ENCODE measurements at places on chromosomes 13 and 19.

DNA sequence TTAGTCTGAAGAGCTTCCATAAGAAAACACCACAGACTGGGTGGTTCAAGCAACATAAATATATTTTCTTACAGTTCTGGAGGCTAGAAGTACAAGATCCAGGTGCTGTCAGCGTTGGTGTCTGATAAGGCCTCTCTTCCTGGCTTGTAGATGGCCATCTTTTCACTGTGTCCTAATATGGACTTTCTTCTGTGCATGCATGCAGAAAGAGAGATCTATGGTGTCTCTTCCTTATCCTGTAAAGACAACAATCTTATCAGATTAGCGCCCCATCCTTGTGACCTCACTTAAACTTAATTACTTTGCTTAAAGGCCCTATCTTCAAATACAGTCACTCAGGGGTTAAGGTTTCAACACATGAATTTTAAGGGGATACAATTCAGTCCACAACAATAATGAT lies 14.1 kb upstream of the NDFIP2 start:
- DNase-seq = no peak

GRCh38 chr19:12521996-12522395 lies 29.3 kb downstream of the ZNF564 start:
- DNase-seq = no peak

GRCh38 chr13:93859716-93860115 lies 619.8 kb downstream of the DCT start:
- no peak for DNase-seq

GRCh38 chr19:2841855-2842574 lies 740 bp downstream of the ZNF555 start:
- no peak for DNase-seq

DNA sequence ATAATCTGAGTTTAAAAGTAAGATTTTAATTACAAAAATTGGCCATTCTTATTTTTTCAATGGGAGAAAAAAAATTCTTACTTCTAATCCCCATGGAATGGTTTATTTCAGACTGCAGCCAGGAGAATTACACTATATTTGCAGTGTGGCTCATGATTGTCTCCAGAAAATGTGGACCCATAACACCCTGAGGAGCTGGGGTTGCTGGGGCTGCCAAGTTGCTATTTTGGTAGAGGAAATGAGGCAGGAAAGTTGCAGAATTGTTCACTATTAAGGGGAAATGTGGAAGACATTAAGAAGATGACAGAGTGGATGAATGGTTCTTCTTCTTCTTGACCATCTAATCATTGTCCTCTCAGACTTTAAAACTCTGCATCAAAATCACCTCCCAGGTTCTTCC lies 4.6 kb upstream of the SCEL start:
- no peak for DNase-seq

DNA sequence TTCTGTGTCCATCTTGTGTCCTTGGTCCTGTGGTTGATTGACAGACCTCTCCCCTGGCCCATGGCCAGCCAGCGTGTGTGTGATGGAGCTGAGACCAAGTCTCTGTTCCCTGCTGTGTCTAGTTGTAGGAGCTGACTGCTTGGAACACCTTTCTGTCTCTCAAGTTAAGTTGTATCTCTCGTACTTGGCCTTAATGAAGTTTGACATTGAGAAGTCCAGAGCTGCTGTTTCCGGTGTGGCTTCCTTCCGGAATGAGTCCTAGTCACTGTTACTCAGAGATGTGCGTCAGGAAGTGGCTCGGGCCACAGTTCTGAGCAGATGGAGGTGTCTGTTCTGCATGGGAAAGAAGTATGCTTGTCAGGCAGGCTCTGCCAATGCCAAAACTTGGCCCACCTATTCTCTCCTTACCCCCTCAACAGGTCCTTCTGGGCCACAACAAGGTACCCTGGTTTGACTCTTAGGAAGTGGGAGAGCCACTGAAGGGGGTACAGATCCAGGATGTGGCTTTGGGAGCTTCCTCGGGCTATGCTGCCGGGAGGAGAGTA lies 54.3 kb downstream of the GATAD2A start:
- DNase-seq = no peak

DNA sequence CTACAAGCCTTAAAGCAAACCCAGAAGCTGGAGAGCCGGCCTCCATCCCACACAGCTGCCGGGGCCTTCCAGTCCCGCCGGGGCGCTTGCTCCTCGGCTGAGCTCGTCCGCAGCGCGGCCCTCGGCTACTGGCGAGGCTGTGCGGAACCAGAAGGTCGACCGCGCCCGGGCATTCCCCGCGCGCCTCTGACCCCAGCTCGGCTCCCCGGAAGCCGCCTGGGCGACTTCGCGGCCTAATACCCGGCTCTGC lies 863 bp downstream of the ANKRD10 start:
- no peak for DNase-seq

GRCh38 chr13:48655291-48655690 lies 1.6 kb downstream of the CYSLTR2 start:
- no peak for DNase-seq

- DNase-seq = no peak
These were observed 22.3 kb upstream of the CLDN10 start for GRCh38 chr13:95530178-95530577.

DNA sequence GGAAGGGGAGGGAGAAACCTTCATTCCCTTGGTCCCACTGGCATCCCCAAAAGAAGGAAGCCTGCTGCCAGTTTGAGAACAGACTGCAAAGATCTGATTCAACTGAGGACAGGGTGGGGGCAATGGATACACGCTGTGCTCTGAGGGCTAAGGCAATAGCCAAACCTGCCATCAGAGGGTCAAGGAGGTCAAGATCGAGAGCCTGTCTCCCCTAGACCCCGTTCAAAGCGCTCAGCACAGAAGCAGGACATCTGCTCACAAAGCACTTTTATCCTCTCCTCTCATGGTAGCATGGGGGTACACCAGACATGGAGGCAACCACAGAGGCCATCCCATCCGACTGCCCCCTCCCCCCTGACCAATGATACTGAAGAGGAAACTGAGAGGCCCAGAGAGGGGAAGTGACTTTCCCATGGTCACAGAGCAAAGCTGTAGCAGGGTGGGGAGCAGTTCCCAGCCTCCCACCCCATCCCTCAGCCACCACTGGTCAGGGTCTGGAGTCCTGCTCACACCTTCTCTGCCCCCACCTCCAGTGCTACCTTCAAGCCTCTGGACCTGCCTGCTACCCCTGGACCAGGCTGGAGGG lies 11.1 kb downstream of the POU2F2 start:
- DNase-seq = no peak

GRCh38 chr19:28351761-28352160 lies 861.2 kb downstream of the UQCRFS1 start:
- no peak for DNase-seq

DNA sequence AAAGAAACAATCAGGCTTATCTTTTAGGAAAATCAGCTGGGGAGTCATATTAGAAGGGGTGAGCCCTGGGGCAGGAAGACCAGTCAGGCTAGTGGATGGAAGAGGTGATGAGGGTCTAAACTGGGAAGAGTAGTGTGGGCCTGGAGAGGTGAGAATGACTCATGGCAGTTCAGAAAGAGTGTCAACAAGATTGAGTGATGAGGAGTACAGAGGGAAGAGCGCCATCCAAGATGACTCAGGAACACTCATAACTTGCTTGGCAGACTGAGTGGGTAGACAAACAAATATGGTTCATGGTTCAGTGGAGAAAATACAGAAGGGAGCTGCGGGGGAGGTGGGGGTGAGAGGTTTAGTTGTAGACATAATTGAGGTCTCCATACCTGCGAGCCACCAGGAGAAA lies 17.3 kb upstream of the CLDN10 start:
- no peak for DNase-seq

GRCh38 chr13:22961835-22962537 lies 218.8 kb upstream of the SGCG start:
- no peak for DNase-seq

- DNase-seq = no peak
These were observed 232.1 kb downstream of the TDRD3 start for GRCh38 chr13:60629158-60629557.

GRCh38 chr13:91249861-91250260 lies 97.6 kb upstream of the MIR17HG start:
- no peak for DNase-seq
